ENCODE measurements at places on chromosomes 6 and 20. TPM values are rescaled to one million over a fixed set of nuclear protein-coding genes. Genes with fewer than 3 reads are reported as not detected.

The PDE7B gene
- 23.9 TPM for total RNA-seq

The TAF11 gene
- 19.3 TPM for total RNA-seq

The NOTCH4 gene
- total RNA-seq: 1.1 TPM

The TFAP2B gene
- under 0.01 TPM for total RNA-seq

The MYH7B gene
- total RNA-seq: not detected

The TPBG gene
- total RNA-seq: 101 TPM

The PLEKHG1 gene
- total RNA-seq: 3.7 TPM

The BPIFB2 gene
- not detected for total RNA-seq

The SLC17A1 gene
- total RNA-seq: not detected

The CCR6 gene
- total RNA-seq: not detected

Data from fibroblast of the aortic adventitia (primary cell).